ENCODE measurements at places on chromosomes 4 and X.

DNA sequence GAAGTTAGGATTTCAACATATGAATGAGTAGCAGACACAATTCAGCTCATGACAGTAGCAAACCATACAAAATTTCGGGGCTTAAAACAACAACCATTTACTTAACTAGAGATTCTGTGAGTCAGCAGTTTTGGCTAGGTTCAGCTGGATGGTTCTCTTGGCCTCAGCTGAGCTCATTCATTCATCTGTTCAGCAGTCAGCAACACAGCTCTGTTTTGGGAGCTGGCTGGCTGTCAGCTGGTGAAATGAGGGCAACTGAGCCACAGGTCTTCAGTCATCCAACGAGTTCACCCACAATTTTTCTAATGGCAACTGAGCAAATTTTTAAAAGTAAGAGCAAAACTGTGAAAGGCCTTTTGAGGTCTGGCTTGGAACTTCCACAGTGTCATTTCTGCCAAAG, 2005.1 kb upstream of the AGA start:
- no peak for DNase-seq

GRCh38 chrX:38768079-38768478, 33.2 kb upstream of the MID1IP1 start:
- DNase-seq: peak; percentile 27

DNA sequence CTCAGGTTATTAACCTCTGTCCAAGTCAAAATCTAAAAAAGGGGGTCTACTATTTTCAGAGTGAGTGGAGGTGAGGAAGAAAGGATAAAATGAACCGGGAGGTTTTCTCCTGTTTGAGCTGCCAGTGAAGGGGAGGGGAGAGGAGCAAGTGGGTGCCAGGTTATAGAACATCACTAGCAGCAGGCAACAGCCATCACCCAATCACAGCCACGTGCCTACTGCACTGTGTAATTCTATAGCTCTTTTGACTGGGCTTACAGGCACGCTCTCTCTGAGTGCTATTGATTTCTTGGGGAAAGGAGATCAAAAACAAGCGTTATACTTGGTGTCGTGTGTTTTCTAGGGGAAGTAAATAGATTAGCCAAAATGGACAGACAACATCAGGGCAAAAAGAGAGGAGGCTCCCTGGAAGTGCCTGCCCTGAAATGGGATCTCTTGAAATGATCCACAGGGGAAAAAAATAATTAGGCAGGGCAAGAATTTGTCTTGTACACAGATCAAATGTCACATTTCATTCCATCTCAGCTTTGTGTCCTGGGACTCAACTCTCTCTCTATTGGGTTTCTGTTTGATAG, 300.5 kb upstream of the LCORL start:
- peak; percentile 69 for DNase-seq

GRCh38 chr4:184253072-184253420, 35.4 kb upstream of the ENPP6 start:
- no peak for DNase-seq

- no peak for DNase-seq
These were observed 44.0 kb downstream of the ZNF518B start for GRCh38 chr4:10413177-10413576.

DNA sequence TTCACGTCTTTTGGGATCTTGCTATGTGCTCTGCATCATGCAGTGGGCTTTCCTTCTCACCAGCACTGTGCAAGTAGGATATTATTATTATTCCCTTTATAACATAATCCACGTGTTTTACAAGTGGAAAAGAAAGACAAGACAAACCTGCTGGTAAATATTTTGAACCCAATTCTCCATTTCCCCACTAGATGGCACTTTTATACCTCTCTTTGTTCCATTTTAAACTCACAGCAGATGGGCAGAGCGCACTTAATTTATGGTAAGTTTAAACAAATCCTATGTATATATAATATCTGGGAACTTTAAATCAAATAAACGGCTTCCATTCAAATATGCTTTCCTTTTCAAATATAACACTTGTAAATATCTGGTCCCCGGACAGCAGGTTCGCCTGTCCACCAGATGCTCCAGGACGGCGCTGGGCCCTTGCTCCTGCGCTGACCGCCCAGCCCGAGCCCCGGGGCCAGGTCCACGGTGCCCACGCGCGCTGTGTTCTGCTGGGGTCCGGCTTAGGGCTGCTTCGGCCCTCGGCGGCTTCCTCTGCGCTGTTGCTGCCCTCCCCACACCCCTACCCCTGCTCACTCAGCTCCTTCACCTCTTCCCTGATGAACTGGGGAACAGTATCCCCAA, 31.1 kb downstream of the F11 start:
- peak; percentile 73 for DNase-seq

DNA sequence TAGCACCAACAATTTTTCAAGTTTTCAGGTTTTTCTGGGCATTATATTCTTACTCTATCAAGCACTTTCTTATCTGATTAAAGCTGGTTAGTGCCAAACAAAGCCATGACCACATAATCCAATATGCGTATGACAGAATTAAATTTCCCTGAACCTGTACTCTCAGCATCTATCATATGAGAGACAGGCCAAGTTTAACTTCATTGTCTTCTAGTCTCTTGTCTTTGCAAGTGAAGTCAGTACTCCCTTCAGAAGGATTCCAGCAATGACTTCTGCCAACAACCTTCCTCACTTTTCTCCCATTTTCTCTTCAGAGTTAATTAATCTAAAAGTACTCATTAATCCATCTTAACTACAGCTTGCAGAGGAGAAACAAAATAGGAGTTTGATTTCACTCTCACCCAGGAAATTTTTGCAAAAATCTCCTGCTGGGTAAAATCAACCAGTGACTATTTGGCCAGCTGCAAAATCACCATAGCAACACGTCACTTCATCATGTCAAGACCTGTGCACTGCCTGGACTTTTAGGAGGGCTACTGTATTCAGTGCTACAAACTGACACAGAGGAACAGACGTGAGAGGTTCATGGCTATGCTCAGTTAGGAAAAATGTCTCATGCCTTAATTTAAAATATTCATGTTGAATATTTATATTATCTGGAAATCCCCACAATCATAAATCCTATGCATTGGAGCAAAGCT, 208.4 kb downstream of the ANTXR2 start:
- no peak for DNase-seq

- peak; percentile 38 for DNase-seq
These were observed 285.6 kb downstream of the SHOX start for GRCh38 chrX:916230-916599.

DNA sequence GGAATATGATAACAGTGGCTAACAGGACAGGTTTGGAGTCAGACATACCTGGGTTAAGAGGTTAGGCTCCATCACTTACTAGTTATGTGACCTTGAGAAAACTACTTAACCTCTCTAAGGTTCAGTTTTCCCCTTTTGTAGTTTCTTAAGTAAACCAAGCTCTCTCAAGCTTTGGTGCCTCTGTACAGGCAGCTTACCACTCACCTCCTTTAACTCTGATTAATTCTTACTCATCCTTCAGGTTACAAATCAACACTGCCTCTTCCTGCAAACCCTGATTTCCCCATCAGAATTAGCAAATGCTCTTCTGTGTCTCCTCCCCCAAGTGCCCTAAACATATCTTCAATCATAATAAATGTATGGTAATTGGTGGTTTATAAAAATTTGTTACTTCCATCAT, 3.5 kb upstream of the SERTM2 start:
- DNase-seq: no peak

DNA sequence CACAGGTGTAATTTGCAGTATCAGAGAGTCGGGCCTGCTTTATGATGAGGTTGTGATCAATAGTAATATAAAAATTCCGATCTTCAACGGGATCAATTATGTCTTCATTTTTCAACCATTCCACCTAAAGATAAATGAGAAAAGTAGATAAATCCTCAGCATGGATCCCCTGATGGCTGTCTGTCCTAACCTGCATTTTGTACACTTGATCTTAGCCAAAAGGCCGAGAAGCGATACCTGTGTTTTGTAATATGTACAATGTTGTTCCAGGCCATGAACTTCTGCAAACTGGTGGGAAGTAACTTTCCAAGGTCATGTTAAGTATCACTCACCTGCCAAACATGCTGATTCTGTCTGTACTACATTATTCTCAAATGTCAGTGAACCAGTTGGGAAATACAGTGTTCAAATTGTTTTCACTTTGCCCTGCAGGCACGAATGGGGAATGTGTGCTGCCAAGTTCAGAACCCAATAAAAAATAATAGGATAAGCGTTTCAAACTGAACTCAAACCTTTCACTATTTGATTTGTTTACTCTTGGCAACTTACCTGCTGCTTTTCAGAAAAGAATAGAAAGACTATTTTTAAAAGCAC, 298.1 kb downstream of the UNC5C start:
- no peak for DNase-seq

GRCh38 chr4:2831611-2832308, 11.9 kb upstream of the ADD1 start:
- DNase-seq: no peak

- DNase-seq: peak; percentile 77
These were observed 48.0 kb downstream of the SORCS2 start for GRCh38 chr4:7240306-7240705.

DNA sequence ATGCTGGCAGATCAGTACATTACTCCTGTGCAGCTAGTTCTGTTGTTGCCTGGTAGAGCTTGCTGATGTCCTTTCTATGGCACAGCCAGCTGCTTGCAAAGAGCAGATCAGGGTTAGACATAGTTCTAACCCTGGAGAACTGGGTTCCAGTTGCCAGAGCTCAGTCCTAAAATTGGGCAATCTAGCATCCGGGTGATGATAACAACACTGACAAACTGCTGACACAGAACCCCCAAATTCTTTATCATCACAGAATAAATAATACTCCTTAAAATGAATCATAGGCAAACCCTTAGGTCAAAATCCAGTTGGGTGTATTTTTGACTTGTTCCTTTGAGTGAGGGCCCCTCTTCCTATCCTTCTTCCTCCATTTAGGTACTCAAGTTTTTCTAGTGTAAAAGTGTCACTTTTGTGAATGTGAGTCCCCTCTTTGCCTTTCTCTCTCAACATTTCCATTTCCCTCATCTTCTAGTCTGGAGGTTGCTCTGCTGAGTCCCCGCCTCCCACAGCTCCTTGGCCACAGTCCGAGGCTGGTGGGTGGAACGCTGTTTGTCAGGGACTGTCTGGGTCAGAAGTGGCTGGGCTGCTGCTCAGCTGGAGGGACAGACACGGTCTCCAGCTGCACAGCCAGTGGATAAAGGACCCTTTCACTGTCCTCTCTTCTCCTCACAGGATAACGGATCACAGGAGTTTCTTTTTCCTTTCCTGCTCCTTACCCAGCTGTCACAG, 93.6 kb upstream of the RASGEF1B start:
- peak; percentile 16 for DNase-seq

- peak; percentile 80 for DNase-seq
These were observed 793 bp downstream of the TSPAN7 start for GRCh38 chrX:38561951-38562719.

- no peak for DNase-seq
These were observed 741.8 kb upstream of the INTU start for GRCh38 chr4:126890994-126891393.

GRCh38 chr4:8779490-8779932, 92.1 kb downstream of the HMX1 start:
- DNase-seq: no peak

GRCh38 chr4:126526335-126526734, 1106.4 kb upstream of the INTU start:
- DNase-seq: no peak

All from retina (tissue), 1 donor.